ENCODE measurements at places on chromosomes 1 and 21.

GRCh38 chr21:31005019-31005418 lies 33.3 kb downstream of the KRTAP19-8 start:
- DNase-seq = no peak

DNA sequence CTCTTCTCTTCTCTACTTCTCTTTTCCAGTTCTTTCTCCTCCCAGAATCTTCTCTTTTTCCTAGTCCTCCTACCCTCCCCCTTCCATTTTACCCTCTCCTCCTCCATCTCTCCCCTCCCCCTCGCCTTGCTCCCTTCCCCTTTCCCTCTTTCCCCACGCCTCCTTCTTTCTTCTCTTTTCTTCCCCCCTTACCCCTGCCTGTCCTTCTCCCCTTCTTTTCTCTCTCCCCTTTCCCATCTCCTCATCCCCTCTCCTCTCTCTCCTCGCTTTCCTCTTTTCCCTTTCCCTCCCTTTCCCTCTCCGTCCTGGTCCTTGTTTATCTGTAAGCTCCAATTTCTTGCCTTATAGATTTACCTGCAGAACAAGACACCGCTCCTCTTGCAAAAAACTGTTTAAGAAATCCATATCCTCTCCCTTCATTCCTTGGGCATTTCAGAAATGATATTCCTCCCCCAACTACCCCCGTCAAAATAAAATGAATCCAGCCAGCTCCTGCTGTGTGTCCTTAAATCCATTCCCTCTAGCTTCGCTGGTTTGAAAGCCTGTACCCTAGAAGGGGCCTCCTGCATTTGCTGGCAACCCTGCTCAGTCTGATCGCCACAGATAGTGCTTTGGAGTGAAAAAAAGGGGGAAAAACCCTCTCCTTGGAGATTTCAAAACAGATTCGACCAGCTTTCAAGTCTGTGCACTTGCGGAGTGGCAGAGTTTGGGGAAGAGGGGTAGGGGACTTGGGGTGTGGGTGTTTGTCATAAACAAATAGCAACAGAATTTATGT lies 89.4 kb downstream of the PAPPA2 start:
- DNase-seq = no peak

DNA sequence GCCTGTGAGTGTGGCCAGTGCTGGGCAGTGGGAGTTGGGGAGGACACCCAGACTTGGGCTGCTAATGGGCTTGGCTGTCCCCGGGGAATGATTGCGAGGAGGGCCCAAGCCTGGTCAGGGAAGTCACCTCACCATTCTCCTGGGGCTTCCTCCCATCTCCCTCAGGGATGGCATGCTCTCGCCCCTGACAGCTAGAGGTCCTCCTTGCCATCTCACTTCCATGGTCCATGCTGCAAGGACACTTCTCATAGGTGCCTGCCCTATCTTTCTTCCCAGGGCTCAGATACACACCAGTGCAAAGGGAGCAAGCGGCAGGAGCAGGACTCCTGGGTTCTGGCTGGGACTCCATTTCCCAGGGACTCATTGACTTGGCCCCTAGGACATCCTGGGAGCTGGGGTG lies 4.1 kb downstream of the NTRK1 start:
- peak; percentile 22 for DNase-seq

DNA sequence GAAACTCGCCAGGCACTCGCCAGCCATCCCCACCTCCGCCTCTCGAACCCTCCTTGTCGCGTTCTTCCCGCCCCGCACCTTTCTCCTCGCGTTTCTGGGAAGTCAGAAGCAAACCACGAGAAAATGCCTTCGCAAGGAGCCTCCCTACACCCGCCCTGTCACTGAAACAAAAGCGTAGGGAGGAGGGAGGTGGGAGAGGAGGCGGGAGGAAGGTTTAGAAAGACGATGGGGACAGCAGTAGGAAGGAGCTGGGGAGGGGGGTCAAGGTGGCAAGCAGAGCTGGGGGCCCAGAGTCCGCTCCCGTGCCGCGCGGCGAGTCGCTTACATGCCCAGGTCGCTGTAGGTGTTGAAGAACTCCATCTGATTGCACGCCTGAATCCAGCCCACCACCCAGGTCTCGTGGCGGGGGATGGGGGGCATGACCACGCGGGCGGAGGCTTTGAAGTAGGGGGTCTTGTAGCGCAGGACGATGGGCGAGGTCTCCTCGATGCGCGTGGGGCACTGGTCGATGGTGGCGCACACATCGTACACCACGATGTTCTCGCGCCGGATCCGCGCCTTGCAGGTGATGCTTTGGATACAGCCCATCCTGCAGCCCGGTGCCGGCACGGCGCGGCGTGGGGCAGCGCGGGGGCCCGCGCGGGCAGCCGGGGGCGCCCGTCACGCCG lies 1.0 kb downstream of the FAM78B start:
- peak; percentile 53 for DNase-seq

- peak; percentile 9 for DNase-seq
These were observed 10.9 kb upstream of the UBR4 start for GRCh38 chr1:19220991-19221390.

GRCh38 chr1:158952416-158952815 lies 21.1 kb downstream of the PYHIN1 start:
- no peak for DNase-seq

DNA sequence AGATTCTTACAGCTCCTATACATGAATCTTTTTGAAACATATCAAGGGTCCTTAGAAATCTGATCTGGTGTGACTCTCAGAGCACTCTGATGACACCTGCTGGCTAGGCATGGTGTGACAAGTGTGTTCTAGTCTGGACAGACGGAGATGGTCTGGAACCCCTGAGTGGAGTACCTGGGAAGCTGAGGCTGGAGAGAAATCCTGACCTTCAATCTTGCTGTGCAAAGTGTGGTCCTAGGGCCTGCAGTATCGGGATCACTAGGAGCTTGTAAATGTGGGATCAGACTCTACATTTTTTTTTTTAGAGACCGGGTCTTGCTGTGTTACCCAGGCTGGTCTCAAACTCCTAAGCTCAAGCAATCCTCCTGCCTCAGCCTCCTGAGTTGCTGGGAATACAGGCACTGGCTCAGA lies 78.6 kb upstream of the SOD1 start:
- peak; percentile 84 for DNase-seq

- no peak for DNase-seq
These were observed 43.0 kb downstream of the WDR4 start for GRCh38 chr21:42836402-42836666.

- no peak for DNase-seq
These were observed 80.5 kb downstream of the ENAH start for GRCh38 chr1:225572422-225572821.

- peak; percentile 62 for DNase-seq
These were observed 3.0 kb downstream of the TP53BP2 start for GRCh38 chr1:223842784-223843183.

GRCh38 chr1:93106226-93106625 lies 27.1 kb downstream of the MTF2 start:
- no peak for DNase-seq

DNA sequence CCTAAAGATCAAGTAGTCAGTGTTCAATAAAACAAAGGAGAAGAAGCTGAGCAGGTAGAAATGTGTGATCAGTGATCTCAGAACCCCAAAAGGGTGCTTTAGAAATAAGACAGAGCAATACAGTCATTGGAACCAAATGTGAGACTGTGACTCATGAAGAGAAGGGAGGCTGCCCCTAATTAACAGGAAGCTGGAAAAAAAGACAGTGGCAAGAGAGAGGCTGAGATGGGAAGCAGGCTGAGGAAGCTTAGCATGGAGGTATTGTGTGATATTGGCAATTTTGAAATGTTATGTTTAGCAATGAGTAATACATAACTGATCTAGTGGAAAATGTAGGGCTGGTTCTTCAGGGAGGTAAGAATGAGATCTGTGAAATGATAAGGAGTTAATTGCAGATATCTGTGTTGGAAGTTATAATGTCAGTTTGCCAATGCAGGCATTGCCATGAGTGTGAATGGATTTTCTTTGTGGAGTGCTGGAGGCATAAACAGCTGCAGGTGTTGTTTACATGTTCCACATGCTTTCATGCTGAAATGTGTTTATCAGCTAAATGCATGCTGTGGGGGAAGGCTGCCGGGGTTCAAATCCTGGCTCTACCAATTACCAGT lies 90.6 kb upstream of the CACNA1E start:
- peak; percentile 71 for DNase-seq

DNA sequence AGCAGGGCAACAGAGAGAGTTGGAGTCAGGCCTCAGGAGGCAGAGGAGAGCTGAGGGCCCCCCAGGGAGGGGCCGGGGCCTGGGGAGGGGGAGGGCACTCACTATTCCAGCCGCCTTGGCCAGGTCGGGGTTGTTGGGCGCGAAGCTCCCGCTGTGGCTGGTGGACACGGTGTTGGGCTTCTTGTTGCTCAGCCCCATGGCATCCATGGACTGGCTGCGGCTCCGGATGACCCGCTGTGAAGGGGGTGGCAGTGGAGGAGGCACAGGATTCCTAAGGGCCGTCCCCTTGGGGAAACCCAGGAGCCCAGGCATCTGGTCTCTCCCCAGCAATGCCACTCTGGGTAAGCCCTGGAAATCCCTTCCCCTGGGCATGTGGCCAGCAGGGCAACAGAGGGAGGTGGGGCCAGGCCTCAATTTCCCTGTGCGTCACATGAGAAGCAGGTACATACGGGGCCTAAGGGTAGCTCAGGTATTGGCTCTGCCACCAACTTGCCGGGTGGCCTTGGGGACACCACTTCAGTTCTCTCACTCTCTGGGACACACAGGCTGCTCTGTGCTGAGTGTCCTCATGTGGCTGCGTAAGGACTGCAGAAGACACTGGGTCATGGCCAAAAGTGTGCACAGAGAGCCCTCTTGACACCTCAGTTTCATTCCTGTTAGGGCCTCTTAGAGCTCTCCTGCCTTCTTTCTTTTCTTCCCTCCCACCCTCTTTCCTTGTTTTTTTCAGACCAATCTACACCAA lies 63.0 kb downstream of the RAP1GAP start:
- DNase-seq = no peak

GRCh38 chr1:41467673-41468072 lies 16.8 kb downstream of the EDN2 start:
- peak; percentile 50 for DNase-seq

GRCh38 chr1:222454782-222455181 lies 93.1 kb downstream of the HHIPL2 start:
- peak; percentile 58 for DNase-seq

GRCh38 chr1:27157194-27157593 lies 2.3 kb upstream of the SLC9A1 start:
- DNase-seq = no peak

- DNase-seq = no peak
These were observed 262.2 kb upstream of the POU3F1 start for GRCh38 chr1:38308780-38309179.

DNA sequence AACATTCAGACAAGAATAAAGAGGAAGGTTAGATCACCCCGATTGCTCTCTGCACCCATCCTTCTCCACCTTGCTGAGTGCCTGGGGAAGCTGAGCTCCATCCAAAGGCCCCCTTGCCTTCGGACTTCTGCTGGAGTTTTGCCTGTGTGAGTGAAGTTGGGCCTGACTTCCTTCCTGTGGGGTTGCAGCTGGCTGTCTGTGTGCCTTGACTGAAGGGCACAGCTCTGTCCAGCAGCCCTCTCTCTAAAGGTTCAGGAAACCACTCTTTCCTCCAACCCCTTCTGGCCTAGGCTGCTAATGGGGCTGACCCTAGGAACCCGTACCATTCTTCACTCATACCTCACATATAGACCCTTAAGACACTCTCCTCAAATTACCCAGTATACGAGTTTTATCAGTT lies 173.4 kb upstream of the HMCN1 start:
- DNase-seq = no peak

DNA sequence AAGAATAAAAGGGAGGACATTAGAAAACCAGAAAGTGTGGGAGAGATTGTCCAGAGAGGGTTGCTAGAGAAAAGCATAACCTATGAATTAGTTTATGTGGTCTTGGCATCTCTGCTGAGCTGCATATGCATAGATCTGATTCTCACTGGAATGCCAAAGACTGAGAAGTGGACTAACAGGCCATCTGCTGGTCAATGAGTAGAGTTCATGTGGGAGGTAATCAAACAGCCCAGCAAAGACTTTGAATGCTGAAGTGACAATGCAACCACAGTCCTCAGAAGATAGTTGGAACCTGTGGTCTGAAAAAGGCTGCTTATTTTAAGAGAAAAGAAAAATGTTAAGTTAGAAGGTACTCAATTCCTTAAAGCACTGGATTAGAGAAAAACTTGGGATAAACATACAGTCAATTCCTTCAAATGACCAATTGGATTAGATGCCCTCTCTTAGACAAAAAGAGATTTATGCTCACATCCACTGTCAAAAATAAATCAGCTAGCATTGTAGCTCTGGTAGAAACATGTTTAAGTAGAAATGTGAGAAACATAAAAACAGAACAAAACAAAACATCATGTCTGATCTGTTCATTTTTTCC lies 382.8 kb downstream of the AMY1C start:
- peak; percentile 74 for DNase-seq

- no peak for DNase-seq
These were observed 222.5 kb upstream of the USP24 start for GRCh38 chr1:55437692-55438091.

Measured in NCI-H69 (cell line).